ENCODE measurements at places on chromosomes 3 and 15. TPM values are rescaled to one million over a fixed set of nuclear protein-coding genes. Genes with fewer than 3 reads are reported as not detected.

GRCh38 chr3:3087279-3087678, 22.9 kb downstream of the IL5RA start:
- H3K36me3 ChIP-seq, result no peaks in the 10 kb centered on the region
- H3K4me3 ChIP-seq, result no peak overlapping the region
- H3K27me3 ChIP-seq, result no peaks in the 10 kb centered on the region

GRCh38 chr3:119590706-119591105, 7.0 kb upstream of the PLA1A start:
- no peaks in the 10 kb centered on the region for H3K27me3 ChIP-seq
- H3K27ac ChIP-seq, result no peak overlapping the region
- no peaks in the 10 kb centered on the region for H3K4me1 ChIP-seq
- H3K4me3 ChIP-seq, result no peak overlapping the region
- no peaks in the 10 kb centered on the region for H3K36me3 ChIP-seq

GRCh38 chr3:173785004-173785403, 387.5 kb downstream of the NLGN1 start:
- no peaks in the 10 kb centered on the region for H3K36me3 ChIP-seq
- H3K27me3 ChIP-seq, result no peaks in the 10 kb centered on the region
- no peak overlapping the region for H3K4me3 ChIP-seq
- H3K4me1 ChIP-seq, result no peaks in the 10 kb centered on the region
- H3K27ac ChIP-seq, result no peak overlapping the region
- DNase-seq, result no peak

DNA sequence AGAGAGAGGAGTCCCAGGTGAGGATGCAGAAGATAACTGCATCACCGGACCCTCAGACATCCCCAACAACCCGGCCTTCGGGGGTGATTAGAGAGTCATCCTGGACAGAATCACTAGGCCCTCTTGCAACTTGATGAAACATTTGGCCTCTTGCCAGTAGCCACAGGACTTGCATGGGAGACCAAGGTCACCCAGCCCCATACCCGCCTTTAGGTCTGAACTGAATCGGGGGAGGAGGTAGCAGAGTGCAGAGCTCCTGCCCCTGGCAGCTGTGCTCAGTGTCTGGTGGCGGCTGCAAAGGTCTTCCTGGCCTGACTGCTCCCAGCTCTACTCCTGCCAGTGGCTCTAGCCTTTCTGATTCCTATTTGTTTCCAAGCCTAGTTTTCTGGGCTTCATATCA, 12.4 kb downstream of the PIF1 start:
- no peaks in the 10 kb centered on the region for H3K27me3 ChIP-seq
- no peak overlapping the region for H3K4me3 ChIP-seq
- H3K36me3 ChIP-seq, result no peaks in the 10 kb centered on the region

GRCh38 chr15:59105854-59106253, 908 bp downstream of the CCNB2 start:
- H3K27ac ChIP-seq, result no peak overlapping the region
- peaks cover 3% of the 10 kb centered on the region for H3K4me1 ChIP-seq
- no peak for DNase-seq
- no peaks in the 10 kb centered on the region for H3K36me3 ChIP-seq
- no peaks in the 10 kb centered on the region for H3K27me3 ChIP-seq
- H3K4me3 ChIP-seq, result peak overlapping the region; percentile 83

- H3K4me3 ChIP-seq, result no peak overlapping the region
- no peaks in the 10 kb centered on the region for H3K27me3 ChIP-seq
- DNase-seq, result no peak
- no peaks in the 10 kb centered on the region for H3K36me3 ChIP-seq
- no peak overlapping the region for H3K27ac ChIP-seq
Observed at GRCh38 chr3:146929696-146930095, 324.6 kb upstream of the PLSCR5 start.

- no peaks in the 10 kb centered on the region for H3K36me3 ChIP-seq
- no peak overlapping the region for H3K4me3 ChIP-seq
- H3K4me1 ChIP-seq, result peaks cover 9% of the 10 kb centered on the region
- no peaks in the 10 kb centered on the region for H3K27me3 ChIP-seq
- H3K27ac ChIP-seq, result no peak overlapping the region
- DNase-seq, result no peak
Observed at GRCh38 chr3:153600896-153601295, 438.9 kb downstream of the RAP2B start.

The ADGRG7 gene
- not detected for total RNA-seq

The IGF2BP2 gene
- 26.9 TPM for total RNA-seq

The LRRIQ4 gene
- total RNA-seq, result not detected

The GABRR3 gene
- not detected for total RNA-seq

The UMPS gene
- total RNA-seq, result 24.7 TPM

All from kidney (tissue), 22 donors.